GM06990 (cell line): ENCODE measurements at places on chromosomes 2 and 18.

DNA sequence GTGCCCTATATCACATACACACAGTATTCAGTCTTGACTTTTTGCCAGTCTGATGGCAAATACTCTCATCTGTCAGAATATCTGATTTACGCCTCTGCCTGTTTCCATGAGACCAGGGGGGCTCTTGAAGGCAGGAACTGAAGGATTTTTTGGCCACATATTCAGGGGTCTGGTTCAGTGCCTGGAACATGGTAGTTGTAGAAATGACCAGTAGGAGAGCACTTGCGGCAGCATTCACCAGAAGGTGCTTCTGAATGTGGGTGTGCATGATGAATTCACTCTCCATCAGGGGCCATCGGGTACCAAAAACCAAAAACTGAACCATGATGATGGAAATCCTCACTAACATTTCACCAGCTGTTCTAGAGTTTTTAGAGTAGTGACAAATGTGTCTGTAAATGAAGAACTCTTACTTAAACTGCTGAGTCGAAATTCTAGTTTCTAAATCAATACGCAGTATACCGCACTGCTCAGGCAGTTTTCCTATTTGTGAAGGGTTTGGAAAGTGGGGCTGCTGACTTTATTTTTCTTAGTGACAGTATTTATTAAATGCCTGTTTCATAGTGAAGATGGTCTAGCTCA lies 54.6 kb downstream of the MERTK start:
- DNase-seq, result no peak

DNA sequence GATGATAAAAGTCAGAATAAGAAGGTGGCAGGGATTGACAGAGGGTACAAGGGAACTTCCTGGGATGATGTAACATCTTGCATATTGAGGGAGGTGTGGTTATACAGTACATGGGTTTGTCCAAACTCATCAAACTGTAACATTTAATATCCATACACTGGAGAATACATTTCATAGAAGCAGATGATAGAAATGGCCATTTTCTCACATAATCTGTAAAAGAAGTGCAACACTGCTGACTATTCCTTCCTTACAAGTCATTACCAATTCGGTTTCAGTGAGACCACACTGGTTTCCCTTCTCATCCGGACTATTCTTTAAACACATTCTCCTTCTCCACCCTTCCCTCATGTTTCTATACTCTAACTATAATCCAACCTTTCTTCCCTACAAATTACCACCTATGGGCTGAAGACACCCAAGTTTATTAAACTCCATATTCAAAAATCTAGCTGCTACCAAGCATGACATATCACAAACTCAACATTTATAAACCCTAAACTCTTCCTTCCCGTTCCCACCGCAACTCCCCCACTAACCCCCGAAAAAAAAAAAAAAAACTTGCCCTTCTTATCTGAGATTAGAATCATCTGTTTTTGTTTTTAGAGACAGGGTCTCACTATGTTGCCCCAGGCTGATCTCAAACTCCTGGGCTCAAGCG lies 1.6 kb downstream of the COX7A2L start:
- no peak for DNase-seq

DNA sequence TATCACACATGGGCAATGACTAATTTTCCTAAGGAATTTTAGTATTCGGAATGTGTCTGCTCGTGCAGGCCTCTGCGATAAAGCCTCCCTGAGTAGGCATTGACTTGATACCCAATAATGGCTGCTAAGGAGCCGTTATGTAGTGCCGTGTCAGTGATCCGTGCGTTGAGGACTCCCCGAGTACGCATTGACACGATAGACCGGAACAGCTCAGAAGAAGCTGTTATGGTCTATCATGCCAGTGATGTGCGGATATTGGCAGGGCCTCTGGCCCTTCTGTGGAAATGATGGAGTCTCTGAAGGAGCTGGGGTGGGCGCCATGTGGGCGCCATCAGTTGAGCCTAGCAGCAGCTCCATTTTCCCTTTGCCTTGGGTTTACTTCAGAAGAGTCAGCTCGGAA lies 29.1 kb downstream of the ZEB2 start:
- DNase-seq, result peak; percentile 31

- DNase-seq, result no peak
These were observed 5.8 kb downstream of the GAD1 start for GRCh38 chr2:170822290-170823087.

GRCh38 chr2:30872797-30873196 lies 65.6 kb upstream of the CAPN13 start:
- no peak for DNase-seq

GRCh38 chr2:159936471-159936870 lies 125.9 kb downstream of the PLA2R1 start:
- no peak for DNase-seq

- no peak for DNase-seq
These were observed 34.1 kb downstream of the STK17B start for GRCh38 chr2:196137271-196137670.

DNA sequence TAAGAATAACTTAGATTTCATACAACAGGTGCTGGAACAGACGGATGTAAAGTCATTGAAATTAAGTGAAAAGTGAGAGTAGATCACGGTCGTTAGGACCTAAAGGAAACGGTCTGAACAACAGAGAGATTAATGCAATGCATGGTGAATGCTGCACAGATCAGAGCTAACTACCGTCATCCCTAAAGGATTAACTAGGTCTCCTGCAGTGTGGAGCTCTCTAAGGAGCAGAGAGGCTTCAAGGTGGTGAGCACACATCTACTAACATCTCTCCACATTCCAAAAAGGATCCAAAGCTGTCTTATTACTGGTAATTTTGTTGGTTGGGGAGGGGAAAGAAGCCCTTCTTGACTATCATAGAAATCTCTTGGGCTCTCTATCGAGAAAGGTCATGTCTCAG lies 75.3 kb downstream of the CABYR start:
- DNase-seq, result no peak

GRCh38 chr18:13381944-13382365 lies 163.4 kb downstream of the LDLRAD4 start:
- no peak for DNase-seq

GRCh38 chr2:40820319-40820718 lies 368.4 kb upstream of the SLC8A1 start:
- no peak for DNase-seq

- no peak for DNase-seq
These were observed 7.8 kb downstream of the SULT1C4 start for GRCh38 chr2:108385411-108386071.

DNA sequence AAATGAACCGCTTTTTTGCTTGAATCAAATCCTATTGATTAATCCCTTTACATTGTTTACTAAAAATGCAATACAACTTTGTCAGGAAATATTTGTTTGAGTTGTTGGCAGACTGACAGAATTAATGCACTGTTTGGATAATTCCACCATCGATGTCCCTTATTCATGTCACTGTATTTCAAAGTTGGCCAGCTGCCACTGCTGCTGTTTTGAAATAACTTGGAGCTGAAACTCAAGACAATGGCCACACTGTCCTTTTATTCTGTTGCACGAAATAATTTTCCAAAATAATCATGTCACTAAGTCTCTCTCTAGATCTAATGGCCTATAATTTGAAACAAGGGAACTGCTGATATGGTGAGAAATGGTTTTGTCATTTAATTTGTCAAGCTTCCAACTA lies 55.2 kb upstream of the PAX3 start:
- DNase-seq, result no peak

DNA sequence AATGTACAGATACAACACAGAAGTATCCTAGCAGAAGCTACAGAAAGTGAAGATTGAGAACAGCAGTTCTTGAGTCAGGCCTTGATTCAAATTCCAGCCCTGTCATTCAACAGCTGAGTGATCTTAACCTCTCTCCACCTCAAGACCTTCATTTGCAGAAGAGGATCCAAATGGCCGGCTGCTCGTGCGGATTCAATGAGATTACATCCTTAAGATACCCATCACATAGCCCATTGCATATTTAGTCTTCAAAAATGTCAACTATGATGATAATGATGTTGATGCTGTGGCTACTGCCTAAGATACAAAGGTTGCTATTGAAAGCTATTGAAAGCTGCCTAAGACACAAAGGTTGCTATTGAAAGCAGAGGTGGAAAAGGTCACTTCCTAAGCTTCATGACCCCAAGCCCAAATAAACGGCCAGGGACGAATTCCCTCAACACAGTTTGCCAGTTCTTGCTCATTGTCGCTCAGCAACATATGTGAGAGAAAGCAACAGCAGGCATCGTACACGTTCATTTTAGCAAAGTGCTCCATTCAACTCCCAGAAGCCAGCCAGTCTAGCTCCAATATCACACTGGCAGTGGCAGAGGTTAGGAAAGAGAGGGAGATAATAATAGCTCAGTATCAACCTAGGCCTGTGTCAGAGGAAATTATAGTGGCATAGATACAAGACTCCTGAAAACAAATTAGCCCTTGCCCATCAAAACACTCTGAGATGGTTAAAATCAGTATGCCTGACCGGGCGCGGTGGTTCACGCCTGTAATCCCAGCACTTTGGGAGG lies 36.1 kb downstream of the MRPL35 start:
- no peak for DNase-seq

- no peak for DNase-seq
These were observed 229.2 kb downstream of the LDLRAD4 start for GRCh38 chr18:13447621-13448334.

DNA sequence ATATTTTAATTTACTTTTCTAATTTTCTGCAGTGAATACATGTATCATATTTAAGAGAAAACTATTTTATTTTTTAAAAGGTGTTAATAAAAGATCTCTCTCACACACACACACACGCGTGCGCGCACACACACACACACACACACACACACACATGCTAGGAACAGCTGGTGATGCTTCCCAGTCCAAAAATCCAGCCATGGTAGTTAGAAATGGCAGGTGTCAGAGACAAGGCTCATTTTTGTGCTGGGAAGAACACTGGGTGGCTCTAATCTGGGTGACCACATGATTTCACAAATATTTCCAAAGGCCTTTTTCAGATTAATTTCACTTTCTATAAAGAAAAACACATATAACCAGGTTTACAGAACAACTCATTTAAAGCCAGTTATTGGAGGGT lies 104.5 kb upstream of the NCK2 start:
- no peak for DNase-seq

GRCh38 chr2:152355409-152355831 lies 20.4 kb downstream of the FMNL2 start:
- no peak for DNase-seq

DNA sequence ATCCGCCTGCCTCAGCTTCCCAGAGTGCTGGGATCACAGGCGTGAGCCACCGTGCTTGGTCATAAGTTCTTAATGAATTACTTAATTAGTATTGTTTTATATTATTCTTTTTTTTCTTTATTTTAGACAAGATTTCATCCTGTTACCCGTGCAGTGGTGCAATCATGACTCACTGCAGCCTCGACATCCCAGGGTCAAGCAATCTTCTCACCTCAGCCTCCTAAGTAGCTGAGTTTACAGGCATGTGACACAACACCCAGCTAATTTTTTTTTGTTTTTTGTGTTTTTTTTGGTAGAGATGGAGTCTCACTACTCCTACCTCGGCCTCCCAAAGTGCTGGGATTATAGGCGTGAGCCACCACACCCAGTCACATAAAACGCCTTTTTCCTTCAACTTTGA lies 17.3 kb downstream of the C2orf42 start:
- no peak for DNase-seq

DNA sequence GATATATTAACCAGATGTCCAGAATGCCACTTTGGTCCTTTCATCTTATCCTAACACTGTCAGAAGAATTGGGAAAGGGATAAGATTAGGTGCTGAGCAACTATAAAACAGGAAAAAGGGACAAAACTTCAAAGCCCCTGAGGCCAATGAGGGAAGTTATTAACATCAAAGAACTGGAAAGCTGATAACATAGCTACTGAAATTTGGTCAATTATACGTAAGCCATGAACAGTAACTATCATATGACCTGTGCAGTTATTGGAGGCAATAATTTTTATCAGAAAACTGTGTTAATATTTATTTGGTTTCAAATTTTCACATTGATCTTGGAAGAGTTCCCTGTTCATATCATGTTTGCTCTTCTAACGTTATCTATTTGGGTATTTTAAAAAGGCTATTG lies 2.6 kb upstream of the REG3A start:
- no peak for DNase-seq

- DNase-seq, result no peak
These were observed 323.5 kb downstream of the AFF3 start for GRCh38 chr2:99818842-99819241.

DNA sequence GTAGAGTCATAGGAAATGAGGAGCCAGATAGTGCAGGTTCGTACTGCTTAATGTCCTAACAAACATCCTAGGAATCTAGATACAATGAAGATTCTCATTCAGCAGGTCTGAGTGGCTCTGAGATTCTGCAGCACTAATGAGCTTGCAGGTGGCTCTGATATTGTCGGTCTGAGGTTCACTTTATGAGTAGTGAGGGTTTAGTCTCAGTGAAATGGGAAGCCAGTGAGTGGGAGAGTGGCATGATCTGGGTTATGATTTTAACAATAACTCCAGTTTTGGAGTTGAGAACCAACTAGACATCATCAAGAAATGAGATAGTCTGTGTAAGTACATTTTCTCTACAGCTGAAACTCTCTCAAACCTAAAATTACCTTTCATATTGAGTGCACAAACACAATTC lies 166.8 kb upstream of the SP5 start:
- no peak for DNase-seq

DNA sequence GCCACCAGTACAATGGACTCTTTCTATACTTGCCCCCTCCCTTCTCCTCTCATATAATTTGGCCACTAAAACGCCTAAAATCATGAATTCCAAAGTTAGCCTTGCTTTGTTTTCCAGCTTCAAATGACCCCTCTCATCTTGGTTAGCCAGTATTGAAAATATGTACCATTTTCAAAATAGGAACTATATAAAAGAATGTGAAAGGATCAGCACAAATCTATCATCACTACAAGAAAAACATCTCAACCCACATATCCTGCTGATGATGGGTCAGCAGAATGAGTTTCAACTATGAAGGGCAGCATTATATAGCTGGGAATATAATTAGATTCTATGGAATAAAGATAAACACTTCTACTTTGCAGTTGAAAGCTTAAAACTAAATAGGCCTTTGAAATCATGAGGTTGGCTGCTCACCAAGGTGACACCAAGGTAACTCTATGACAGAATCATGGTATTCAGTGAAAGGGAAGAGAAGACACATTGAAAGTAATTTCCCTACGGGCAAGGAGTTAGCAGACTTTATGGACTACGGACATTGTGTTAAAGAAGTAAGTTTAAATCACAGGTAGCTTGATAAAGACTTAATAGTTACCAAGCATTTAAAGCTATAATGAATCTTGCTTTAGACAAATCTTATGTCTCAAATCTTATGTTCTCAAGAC lies 873.0 kb downstream of the CPS1 start:
- no peak for DNase-seq

- no peak for DNase-seq
These were observed 80.7 kb upstream of the NABP1 start for GRCh38 chr2:191597186-191597751.

DNA sequence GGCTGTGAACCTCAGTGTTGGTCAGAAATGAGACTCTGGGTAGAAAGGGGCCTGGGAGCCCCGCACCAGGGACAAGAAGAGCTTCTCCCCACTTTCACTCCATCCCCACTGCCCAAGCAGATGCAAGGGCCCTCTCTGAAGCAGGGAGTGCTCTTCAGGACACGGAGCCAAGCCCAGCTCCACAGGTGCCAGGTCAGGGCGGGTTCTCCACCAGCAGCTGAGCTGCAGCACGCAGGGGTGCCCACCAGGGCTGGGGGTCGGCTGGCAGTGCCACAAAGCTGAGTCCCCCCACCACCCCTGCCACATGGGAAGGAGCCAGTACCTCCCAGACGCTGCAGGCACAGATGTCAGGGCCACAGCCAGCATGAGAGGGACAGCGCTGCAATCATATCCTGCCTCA lies 106.2 kb downstream of the INHBB start:
- no peak for DNase-seq
